Posterior cingulate gyrus (tissue), 11 donors: ENCODE measurements at places on chromosomes 4 and X.
A peak's percentile ranks its signal among the peaks of the same experiment; 100 is the strongest.

- DNase-seq: no peak
Measured at GRCh38 chr4:30619679-30620078, 100.5 kb upstream of the PCDH7 start.

DNA sequence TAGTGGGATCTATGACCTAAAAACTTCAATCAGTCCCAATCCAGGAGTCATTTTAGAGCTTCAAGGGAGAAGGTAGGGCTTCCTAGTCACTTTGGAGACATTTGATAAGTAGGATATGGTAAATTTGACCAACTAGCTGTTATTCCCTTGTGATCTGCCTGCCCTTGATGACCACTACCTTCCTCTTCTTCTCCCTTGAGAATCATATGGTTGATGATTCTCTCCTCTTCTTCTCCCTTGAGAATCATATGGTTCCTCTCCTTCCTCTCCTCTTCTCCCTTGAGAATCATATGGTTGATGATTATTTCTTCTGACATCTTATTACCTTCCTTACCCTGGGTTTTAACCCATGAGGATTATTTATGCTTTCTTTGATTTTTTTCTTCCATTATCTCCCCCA lies 482.6 kb upstream of the TENM3 start:
- no peak for DNase-seq

DNA sequence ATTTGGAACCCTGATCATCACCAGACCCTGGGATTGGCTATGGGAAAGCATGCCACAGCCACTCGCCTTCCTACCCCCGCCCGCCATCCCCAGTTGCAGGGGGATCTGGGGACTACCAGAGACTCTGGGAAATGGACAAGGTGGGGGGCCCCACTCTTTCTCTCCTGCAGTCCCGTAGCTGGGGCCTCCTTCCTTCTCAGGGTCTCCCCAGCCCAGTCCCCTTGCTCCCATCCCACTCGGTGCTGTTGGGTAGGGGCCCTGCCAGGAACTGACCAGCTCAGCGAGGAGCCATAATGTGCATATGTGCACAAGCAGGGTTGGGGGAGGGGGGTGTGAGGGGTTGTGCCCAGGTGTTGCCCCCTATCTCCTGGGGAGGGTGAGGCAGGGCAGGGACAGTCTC lies 3.4 kb upstream of the USP11 start:
- DNase-seq: no peak

DNA sequence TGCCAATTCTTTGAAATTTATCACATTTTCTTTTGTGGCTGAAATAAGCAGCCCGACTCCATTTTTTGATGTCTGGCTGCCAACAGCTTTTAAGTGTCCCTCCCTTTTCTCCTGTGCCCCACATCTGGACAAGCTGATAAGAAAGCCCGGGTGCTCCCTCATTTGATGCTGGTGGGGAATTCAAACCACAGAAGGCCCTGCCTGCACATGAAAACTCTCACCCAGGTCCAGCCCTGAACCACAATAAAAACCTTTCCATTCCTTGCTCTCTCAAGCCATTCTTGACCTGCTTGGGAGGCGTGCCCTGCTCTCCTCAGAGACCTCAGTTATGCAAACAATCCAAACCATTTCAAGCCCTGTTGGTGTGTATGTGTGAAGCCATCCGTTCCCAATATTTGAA lies 93.9 kb downstream of the FAM53A start:
- DNase-seq: no peak

DNA sequence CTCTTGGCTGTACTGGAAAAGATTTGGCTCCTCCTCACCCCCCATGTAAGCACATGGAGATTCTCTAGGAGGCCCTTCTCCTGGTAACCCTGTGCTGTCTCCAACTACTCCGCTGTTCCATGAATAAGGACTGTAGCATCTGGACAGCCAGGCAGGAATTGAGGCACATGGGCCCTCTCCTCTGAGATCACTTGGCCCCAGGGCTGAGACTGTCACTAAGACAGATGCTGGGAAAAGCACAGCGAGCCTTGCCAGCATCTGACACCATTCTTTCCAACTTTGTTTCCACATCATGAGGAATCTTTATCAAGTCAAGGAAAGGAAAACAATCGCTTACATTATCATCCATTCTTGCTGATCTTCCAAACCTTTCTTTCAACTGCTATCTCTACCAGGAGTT lies 222.6 kb upstream of the INTU start:
- no peak for DNase-seq

DNA sequence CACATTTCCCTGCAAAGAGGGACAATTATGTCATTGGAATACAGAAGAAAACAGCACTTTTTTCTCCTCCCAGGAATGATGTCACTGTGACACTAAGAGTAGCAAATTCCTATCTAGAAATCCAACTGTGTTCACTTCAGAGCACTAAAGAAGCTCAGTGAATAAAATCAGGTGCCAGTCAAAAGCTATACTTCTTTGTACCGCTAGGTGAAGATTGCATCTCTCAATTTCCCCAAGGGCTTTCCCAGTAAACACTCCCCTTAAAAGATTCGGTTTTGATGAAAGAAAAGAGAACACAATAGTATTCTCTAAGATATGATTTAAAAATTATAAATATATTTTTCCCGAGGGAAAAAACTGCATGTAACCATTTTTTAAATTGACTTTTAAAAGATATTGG lies 104.7 kb upstream of the MID1 start:
- no peak for DNase-seq

DNA sequence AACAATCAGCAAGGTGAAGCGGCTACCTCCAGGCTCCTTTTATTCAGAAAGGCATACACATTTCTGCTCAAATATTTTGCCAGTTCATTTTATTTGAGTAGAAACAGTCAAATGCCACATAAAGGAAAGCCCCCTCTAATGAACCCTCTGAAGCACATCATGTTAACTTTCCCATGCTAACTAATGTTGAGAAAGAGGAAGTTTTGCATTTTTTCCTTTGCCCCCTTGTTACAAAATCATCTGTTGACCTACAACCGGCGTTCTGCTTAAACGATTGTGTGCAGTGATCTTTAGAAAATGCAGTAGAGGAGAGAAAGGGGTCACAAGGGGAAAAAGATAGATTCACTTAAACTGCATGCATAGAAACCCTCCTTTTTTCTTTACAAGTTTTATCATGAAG lies 25.2 kb upstream of the ATXN3L start:
- DNase-seq: no peak

DNA sequence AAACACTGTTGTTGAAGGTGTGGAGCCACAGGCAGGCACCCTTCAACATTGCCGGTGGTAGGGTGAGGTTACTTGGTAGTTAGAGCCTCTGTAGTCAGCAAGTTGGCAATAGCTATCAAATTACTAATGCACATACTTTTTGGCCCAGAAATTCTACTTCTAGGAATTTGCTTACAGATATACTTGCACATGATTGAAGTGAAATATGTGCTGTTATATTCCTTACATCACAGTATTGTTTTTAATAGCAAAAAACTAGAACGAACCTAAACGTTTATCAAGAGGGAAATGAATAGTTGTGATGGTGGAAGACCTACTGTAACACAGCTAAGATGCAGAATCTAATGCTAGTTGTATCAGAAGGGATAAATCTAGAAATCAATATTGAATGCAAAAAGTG lies 7.7 kb upstream of the PJA1 start:
- no peak for DNase-seq

DNA sequence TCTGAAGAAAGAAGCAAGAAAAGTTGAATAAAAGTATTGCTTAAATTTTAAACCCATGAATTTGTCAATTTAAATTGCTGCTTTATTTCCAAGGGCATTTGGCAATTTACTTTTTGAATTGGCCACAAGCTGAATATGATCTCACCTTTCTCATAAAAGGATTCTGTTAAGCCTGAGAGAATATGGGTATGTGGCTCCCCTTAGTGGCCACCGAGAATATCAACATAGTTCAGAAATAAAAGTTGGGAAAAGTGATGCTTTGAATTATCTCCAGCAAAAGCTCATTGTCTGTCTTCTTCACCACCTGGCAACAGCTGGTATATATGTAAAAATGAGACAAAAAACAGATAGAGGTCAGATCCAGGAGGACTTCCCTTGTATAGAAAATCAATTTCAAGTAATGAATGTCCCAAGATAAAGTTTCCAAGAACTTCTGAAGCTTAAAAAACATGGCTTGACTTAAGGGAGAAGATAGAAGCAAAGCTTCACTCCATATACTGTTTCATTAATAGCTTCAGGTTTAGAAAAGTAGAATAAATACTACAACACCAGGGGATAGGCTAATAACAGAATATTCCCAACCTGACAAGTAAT lies 290.7 kb upstream of the FAM241A start:
- no peak for DNase-seq

DNA sequence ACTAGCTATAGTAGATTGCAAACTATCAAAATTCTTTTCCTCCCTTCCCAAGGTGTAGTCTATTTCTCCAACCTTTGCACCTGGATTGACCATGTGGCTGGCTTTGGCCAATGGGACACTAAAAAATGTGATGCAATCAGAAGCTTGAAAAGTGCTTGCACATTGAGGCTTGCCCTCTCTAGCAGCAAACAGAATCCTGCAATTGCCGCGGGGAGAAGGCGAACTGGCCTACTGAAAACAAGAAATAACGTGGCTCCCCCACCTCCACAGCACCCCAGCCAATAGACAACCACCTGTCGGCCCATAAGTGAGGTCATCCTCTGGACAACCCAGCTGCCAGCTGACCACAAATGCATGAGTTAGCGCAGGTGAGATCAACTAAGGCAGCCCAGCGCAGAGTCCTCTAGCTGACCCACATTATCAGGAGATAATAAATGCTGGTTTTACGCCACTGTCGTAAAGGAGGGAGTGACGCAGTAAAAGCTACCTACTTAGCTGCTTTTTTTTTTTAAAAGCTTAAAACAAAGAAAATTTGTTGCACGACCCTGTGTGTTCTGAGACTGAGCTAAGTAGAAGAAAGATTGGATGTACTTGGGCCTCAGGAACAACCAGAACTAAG lies 95.2 kb downstream of the GK start:
- no peak for DNase-seq

DNA sequence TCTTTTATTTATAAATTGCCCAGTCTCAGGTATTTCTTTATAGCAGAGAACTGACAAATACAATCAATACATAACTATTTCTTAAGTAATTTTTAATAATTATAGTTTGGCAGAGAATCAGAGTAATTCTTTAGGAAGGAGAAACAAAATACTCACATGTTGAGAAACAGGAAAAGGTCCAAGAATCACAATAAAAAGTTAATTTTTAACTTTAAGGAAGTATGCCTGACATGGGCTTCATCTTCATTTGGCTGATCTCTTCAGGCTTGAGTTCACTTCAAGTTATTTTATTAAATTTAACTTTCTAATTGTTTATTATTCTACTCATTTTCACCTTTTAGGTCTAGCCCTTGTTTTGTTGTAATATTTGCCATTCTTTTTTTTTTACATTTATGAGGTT lies 36.1 kb upstream of the RNF150 start:
- DNase-seq: no peak

GRCh38 chrX:39283239-39283638 lies 482.0 kb downstream of the MID1IP1 start:
- no peak for DNase-seq

- DNase-seq: no peak
Measured at GRCh38 chr4:10083331-10083771, 33.2 kb downstream of the WDR1 start.

- no peak for DNase-seq
Measured at GRCh38 chrX:28719620-28720019, 132.4 kb downstream of the IL1RAPL1 start.

DNA sequence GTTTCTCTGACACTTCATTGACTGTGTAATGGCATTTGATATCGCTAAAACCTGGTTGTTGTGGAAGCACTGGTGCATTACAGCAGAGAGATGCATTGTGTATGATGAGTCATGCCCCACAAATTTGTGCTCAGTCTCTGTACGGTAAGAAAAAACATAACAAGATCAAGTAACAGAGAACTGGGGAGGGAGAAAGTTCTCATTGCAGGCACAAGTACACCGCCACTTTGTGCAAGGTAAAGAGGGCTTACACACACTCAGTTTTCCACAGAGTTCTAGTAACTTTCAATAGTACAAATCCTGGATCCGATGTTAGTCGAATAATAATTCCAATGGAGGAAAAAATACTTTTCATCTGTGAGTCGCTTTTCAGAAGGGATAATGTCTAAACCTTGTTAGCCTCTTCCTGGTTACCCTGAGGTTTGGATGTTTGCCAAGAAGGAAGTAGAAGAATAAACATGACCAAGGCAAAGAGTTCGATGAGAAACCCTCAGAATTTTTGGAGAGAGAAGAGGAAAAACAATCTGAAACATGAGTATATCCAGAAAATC lies 512.5 kb upstream of the SLIT2 start:
- no peak for DNase-seq

- no peak for DNase-seq
Measured at GRCh38 chr4:187840814-187841213, 154.8 kb upstream of the ZFP42 start.

GRCh38 chrX:128992107-128992971 lies 531.0 kb downstream of the SMARCA1 start:
- peak; percentile 48 for DNase-seq

DNA sequence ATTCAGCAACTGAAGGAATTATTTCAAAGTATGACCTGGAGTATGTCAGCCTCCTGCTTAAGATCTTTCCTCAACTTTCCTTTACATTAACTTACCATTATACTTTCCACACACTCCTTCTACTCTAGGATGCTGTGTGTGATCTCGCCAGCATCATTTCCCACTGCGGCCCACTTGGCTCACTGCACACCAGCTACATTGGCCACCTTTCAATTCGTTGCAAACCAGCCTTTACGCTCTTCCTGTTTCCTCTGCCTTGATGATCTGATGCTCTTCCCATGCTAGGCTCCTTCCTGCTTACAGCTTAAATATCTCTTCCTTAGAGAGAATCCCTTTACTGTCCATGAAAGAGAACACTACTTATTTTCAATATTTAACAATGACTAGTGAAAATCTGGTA lies 95.1 kb downstream of the GPM6A start:
- no peak for DNase-seq

DNA sequence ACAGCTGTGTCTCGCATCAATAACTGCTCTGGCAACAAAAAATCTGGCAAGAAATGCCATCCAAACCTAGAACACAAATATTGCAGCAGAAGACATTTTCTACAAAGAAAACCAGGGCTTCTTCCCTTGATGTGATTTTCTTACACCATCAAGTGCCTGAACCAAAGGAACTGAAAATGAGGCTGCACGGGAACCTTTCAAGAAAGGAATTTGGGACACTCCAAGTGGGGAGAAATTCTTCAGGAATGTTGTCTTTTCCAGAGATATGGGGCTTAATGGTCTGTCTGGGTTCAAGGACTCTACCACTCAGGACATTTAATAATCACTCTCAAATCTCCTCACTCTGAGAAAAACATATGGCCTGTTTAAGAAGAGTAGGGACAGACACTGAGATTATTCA lies 57.6 kb downstream of the PRDM5 start:
- DNase-seq: no peak

GRCh38 chrX:85159644-85160043 lies 83.9 kb downstream of the SATL1 start:
- no peak for DNase-seq
